ENCODE measurements at places on chromosomes 6 and 20.
A peak's percentile ranks its signal among the peaks of the same experiment; 100 is the strongest.

GRCh38 chr6:132287101-132287500 lies 114.2 kb downstream of the MOXD1 start:
- no peak for DNase-seq

DNA sequence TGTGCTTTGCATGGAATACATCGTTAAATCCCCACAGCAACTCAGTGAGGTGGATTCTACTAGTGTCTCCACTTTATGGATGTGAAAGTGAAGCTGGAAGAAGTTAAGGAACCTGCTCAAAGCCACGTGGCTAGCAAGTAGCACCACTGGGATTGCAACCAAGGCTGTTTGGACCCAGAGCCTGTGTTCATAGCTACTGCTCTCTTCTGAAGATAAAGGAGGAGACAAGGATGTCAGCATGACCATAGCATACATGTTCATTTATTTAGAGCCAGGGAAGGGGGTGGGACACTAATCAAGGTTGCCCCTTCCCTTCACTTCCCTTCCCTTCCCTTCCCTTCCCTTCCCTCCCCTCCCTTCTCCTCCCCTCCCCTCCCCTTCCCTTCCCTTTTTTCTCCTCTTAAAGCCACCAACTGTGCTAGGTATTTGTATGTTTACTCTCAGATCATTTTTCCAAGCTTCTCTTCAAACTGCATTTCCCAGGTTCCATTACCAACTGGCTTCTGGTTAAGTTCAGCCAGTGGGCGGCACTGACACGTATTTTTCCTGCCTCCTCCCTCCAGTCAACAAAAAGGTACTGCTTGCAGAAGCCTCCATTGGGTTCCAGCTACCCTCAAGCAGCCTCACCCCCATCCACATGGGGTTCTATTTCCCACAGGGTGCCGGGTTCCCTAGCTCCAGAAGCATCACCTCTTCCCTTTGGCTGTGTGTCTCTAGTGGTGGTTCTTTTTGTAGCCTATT lies 134.9 kb downstream of the BCAS1 start:
- DNase-seq, result no peak

- DNase-seq, result no peak
Observed at GRCh38 chr6:17869753-17870050, 117.7 kb downstream of the KIF13A start.

DNA sequence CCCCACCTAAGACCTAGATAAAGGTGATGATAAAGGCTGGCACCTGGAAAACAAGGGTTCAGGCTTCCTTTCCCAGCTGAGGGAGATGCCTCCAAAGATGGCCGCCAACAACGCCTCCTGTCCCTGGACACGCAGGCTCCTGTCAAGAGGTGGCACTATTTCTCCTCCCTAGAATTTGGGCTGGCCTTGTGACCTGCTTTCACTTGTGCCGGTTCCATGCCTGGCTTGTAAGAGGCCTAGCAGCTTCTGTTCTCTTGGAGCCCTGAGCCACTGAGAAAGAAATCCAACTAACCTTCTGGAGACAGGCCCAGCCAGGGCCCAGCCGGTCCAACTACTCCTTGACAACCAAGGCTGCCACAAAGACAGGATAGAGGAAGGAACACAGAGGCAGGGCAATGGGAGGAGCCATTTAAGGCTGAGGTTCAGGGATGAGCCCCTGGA lies 60.2 kb upstream of the RALY start:
- peak; percentile 67 for DNase-seq

DNA sequence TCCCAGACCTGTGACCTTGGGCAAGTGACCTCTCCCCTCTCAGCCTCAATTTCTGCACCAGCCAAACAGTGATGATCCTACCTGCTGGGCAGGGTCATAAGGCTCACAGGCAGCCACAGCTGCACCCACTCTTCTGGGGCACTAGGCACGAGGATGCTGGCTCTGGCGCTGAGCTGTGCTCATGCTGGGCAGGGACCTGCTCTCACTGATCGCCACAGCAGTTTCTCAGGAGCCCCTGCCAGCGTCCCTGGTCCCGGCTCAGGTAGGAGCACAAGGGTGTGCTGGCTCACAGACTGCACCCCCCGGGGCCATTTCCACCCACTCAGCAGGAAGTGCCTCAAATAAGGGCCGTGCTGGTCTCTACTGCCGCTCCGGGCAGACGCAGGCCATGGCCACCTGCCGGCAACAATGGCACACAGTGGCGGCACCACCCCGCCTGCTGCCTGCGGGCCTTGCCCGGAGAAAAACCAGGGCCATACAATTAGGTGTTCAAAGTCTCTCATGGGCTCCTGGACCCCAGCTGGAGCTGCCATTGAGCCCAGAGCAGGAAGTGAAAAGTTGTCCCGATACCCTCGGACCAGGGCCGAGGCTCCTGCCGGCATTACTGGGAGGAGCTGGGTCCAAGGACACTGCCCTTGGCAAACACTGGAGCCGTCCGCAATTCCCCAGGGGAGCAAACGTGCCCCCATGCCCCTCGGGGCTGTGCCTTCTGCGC lies 4.6 kb upstream of the CABLES2 start:
- peak; percentile 89 for DNase-seq

GRCh38 chr6:47759364-47759763 lies 22.5 kb upstream of the OPN5 start:
- DNase-seq, result no peak

- DNase-seq, result peak; percentile 51
Observed at GRCh38 chr20:20552076-20552475, 160.4 kb downstream of the RALGAPA2 start.

DNA sequence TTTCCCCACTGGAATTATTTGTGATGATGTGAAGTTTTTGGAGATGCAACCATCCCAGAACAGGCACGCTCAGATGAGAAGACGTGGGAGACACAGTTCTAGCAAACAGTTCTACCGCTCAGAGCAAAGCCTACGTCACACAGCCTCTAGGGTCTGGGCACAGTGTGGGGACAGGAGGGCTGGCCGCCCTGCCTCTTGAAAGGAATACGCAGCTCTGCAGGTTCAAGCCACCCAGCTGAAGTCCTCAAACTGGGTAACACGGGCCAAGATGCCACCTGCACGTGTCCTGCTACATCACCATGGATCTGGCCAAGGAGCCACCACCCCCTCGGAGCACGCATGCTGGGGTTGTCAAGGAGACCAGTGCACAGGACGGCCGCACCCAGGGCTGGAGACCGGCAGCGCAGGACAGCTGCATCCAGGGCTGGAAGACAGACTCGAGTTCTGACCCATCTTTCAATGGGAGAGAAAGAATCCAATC lies 75.0 kb downstream of the NOL4L start:
- no peak for DNase-seq

GRCh38 chr20:61295682-61296628 lies 43.9 kb downstream of the CDH4 start:
- DNase-seq, result no peak

GRCh38 chr20:4813076-4813862 lies 91.6 kb downstream of the PRND start:
- DNase-seq, result no peak

DNA sequence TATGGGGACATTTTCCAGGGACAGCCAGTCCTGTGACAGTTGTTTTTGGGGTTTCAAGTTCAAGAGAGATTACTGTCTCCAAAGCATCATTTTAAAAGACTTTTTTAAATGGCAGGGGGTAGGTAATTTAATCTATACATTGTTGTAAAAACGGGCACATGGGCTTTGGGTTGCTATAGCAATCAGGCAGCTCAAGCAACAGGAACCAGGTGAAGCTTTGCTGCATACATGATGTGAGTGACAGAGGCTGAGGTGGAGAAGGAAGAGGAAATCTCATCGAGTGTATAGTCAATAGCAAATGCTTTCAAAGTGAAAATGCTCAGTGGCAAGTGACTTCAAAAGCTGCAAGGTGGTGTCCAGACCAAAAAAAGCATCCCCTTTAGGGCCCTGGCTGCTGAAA lies 277.4 kb upstream of the JAG1 start:
- peak; percentile 8 for DNase-seq

DNA sequence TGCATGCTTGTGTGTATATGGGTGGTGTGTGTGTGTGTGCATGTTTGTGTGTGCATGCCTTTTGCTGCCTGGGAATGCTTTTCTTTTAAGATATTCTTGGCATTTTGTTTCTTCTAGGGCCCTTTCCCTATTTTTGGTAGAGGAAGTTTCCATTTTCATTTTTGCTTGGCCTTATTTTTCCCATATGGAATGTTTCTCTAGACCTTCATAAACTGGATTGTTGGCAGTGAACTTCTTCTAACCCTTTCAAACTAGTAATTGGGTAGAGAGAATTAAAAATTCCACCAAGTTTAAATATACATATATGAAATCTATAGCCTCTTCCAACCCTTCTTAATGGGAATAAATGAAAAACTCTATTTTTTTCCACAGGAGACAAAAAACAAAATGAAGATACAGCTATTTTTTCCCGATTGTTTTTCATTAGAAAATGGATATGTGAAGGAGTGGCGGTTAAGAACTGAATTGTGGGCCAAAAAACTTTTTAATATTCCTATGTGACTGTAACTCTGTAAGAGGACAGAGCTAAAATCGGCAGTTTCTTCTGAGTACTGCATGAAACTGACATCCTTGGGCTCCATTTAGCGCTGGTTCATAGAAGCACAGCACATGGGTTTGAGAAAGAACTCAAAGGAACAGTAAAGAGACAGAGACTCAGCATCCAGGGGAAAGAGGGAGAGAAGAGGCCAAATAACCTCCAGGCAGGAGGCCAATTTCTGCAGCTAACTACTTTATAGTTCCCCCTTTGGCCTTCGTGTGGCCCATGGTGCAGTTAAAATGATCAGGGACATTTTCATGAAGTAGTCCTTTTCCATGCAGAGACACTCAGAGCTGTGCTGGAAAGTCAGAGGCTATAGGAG lies 102.1 kb downstream of the TMEM170B start:
- DNase-seq, result no peak

DNA sequence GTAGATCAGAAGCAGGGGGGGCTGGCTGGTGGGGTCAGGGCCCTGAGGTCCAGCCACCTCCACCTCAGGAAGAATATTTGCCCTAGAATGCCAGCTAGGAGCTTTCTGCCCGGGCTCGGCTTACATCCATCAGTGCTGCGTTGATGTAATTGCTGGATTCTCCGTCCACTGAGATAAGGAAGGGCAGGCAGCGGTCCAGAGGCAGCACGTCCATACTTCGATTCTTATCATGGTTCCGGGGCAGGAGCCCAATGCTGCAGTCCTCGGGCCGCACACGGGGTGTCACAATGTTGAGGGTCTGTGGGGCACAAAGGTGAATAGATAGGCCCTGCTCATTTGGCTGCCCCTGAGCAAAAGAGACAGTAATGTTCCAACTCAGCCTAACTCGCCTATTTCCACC lies 483.8 kb upstream of the CHD6 start:
- no peak for DNase-seq

GRCh38 chr6:39841291-39841690 lies 49.1 kb downstream of the DAAM2 start:
- DNase-seq, result no peak

DNA sequence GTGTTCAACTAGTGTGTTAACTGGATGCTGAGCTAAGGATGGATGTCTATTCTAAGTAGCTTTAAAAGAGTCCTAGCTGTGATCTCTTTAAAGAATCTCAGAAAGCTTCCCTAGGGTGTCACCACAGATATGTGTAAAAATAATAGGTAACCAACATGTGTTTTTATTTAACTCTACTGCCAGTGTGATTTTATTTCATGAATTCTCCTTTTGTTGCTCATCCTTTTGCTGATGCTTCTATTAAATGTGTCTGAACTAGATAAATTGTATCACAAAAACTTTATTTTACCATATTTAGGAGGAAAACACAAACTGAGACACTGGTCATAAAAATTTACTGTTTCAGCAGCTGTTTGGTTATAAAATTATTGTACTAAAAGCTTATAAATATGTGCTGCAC lies 809.4 kb upstream of the CITED2 start:
- DNase-seq, result no peak

- DNase-seq, result peak; percentile 10
Observed at GRCh38 chr20:34938466-34939163, 17.0 kb downstream of the GSS start.

DNA sequence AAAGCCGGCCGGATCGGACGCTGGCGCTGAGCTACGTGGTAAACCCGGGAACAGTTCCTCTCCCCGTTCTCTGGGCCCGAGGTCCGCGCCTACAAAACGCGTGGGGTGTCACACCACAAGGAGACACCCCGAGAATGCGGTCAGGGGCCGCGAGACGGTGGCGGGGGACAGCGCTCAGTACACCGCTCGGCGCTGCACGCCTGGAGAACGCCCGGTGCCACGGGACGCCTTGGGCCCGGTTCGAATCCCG lies 670 bp downstream of the NCOA5 start:
- DNase-seq, result no peak

- no peak for DNase-seq
Observed at GRCh38 chr20:52454660-52455059, 263.1 kb upstream of the ZFP64 start.

DNA sequence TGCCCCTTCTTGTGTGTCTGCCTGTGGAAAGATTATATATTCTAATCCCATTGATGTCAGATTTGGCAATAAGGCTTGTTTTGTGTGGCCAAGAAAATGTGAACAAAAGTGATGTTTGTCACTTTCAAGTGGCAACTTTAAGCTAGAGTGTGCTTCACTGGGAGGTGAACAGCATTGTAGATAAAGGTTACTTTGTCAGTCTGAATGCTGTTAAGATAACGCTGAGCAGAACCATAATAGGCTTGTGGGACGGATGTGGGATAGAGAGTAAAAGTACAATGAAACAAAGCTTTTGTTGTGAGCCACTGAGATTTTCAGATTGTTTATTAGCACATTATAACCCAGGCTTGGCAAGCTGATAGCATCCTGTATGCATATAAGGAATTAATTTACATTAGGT lies 303.8 kb upstream of the MAN1A1 start:
- DNase-seq, result no peak

DNA sequence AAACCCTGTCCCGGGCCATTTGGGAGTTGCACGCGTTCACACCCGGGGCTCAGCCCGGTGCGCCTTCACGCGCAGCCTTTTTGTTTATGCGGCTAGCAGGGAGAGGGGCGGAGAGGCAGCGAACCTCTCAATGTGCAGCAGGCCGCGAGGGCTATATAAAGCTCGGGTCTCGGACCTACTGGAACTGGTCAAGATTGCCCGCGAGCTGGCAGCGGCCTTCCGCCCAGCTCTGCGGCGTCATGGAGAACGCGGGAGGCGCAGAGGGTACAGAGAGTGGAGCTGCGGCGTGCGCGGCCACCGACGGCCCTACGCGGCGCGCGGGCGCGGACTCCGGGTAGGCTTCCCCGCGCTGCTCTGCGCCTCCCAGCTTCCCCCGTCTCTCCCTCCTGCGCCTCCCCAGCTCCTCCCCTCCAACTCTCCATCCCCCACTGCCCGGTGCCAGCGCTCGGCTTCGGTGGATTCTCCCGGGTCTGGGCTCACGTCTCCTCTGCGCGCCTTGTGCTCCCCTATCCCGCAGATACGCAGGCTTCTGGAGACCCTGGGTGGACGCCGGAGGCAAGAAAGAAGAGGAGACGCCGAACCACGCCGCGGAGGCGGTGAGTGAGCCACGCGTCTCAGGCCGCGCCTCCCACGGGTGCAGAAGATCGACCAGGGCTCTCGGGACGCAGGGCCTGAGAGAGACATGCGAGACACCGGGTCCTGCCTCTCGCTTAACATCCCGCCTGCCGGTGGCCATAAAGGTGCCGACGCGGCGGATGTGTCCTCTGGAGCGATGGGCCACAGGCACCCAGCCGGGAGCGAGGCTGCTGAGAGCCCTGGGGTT lies at the start of gene RIPPLY2:
Gene RIPPLY2 (plus strand): TSS at position 183 of the 823 bp plus-strand sequence. CDS start 57 bp downstream, at position 240.
- peak; percentile 48 for DNase-seq

GRCh38 chr6:8446391-8446790 lies 11.0 kb upstream of the SLC35B3 start:
- no peak for DNase-seq
